Pancreas (tissue), 10 donors: ENCODE measurements at places on chromosomes 12 and 14. TPM values are rescaled to one million over a fixed set of nuclear protein-coding genes. Genes with fewer than 3 reads are reported as not detected.

PTPRB gene
- total RNA-seq = 4.3 TPM

GALNT16 gene
- total RNA-seq = 2.0 TPM

LMNTD1 gene
- not detected for total RNA-seq

GRIN2B gene
- total RNA-seq = 0.05 TPM

DNA sequence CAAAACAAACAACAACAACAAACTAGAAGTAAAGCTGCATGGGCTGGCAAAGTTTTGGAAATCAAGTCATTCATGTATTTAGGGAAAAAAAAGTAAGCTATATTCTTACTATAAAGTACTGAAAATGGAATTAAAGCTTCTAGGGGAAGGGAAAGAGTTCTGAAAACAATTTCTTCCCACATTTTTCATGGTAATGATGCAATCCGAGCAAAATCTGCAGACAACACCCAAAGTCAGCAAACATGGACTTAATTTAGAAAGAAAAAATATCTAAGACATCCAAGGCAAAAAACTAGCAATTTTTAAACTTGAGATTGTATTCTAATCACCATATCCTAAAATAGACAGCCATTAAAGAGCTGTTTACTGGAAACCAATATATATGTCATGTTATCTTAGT is 86.3 kb downstream of the LRP6 start:
- no peaks in the 10 kb centered on the region for H3K27me3 ChIP-seq
- H3K4me1 ChIP-seq = peaks cover 19% of the 10 kb centered on the region
- H3K4me3 ChIP-seq = no peak overlapping the region

- H3K27me3 ChIP-seq = no peaks in the 10 kb centered on the region
- H3K4me1 ChIP-seq = peaks cover 30% of the 10 kb centered on the region
- DNase-seq = no peak
Measured at GRCh38 chr12:43758247-43758727, 303 bp downstream of the PUS7L start.

GRCh38 chr12:57813971-57814772 is 4.4 kb downstream of the AVIL start:
- H3K27me3 ChIP-seq = no peaks in the 10 kb centered on the region
- H3K4me3 ChIP-seq = no peak overlapping the region
- DNase-seq = no peak
- H3K27ac ChIP-seq = no peak overlapping the region
- H3K36me3 ChIP-seq = no peaks in the 10 kb centered on the region
- H3K4me1 ChIP-seq = no peaks in the 10 kb centered on the region

DNA sequence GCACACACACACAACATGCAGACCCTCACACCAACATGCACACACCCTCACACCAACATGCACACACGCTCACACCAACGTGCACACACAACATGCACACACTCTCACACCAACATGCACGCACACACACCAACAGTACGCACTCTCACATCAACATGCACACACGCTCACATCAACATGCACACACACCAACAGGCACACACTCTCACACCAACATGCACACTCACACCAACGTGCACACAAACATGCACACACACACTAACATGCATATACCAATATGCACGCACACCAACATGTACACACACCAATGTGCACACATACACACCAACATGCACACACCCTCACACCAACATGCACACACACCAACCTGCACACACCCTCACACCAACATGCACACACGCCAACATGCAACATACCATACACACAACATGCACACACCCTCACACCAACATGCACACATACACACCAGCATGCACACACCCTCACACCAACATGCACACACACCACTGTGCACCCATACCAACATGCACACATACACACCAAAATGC is 175.8 kb downstream of the KSR2 start:
- H3K27ac ChIP-seq = no peak overlapping the region
- no peak overlapping the region for H3K4me3 ChIP-seq
- no peaks in the 10 kb centered on the region for H3K27me3 ChIP-seq
- no peaks in the 10 kb centered on the region for H3K4me1 ChIP-seq
- H3K36me3 ChIP-seq = no peaks in the 10 kb centered on the region
- no peak for DNase-seq
